ENCODE measurements at places on chromosomes 12 and 14.

DNA sequence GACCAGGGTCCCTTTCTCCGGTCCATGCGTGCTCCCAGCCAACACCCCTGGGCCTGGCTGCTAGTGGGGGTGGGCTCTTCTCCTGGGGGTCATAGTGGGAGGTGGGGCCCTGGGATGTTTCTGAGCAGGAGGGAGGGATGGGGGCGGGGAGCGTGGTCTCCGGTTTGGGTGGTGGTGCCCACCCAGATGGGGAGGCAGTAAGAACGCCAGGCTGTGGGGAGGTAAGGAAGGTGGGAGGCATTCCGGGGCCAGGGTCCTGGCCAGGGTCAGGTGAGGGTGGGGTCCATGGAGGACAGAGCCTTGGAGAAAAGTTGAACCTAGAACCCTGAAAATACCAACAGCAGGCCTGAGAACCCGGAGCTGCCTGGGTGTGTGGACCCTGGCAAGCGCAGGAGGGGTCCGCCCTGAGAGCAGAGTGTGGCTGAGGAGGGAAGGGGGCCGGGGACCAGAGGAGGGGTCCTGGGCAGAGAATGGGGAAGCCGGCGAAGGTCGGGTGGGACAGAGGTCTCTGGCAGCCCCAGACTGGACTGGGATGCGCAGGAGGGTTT lies 5.7 kb downstream of the CRIP2 start:
- DNase-seq = no peak

DNA sequence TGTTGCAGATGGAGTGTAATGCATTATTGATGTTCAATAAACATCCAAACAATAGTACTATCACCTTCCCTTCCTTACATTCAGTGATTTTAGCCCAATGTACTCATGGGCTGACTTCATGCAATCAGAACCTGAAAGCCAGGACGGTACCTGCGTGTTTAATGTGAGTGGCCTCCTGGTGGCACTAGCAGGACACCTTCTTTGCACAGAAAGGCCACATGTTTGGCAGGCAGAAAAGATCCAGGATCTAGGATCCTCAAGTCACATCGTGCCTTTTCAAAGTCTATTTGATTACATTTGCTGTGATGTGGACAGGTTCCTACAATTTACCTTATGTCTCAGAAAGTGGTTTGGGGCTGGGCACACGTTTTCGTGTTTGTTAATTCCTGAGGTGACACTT lies 82.9 kb downstream of the NEDD1 start:
- DNase-seq = peak; percentile 44

DNA sequence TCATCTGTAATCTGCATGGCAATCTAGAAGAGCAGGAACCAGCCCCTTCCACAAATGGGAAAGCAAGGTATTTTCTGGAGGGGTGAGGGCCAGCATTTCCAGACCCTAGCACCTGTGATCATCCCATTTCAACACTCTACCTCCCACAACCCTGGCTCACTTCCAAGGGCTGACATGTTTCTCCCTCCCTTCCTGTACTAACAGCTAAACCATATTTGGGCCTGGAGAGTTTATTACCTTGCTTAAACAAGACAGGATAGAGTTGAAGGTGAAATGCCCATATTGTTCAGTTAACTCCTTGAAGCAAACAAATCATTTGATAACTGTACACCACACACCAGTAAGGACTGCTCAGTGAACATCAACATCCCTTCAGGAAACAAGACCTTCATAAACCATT lies 158.4 kb downstream of the PPM1H start:
- DNase-seq = no peak

DNA sequence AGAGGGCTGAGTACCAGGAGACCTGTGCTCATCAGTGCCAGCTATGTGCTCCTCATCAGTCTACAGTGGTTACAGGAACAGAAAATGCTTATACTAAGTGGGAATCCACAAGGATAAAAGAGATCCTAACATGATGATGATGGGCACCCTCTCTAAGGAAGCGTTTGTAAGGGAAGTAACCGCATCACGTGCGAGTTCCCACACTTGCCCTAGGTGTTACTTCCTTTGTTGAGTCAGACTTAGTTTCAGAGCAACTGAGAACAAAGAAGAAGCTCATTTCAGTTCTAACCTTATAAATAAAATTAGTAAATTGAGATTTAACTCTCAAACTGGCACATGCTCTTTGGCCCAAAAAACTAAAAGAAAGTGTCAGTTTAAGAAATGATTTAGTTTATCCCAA lies 956.4 kb upstream of the TMEM132C start:
- no peak for DNase-seq

- no peak for DNase-seq
Observed at GRCh38 chr12:262817-263216, at the start of gene SLC6A13. Gene SLC6A13, minus strand, starts transcription at chr12:262836. Its CDS starts 2,784 bp downstream, at chr12:260052.

- DNase-seq = no peak
Observed at GRCh38 chr14:64930085-64930843, 12.3 kb downstream of the GPX2 start.

DNA sequence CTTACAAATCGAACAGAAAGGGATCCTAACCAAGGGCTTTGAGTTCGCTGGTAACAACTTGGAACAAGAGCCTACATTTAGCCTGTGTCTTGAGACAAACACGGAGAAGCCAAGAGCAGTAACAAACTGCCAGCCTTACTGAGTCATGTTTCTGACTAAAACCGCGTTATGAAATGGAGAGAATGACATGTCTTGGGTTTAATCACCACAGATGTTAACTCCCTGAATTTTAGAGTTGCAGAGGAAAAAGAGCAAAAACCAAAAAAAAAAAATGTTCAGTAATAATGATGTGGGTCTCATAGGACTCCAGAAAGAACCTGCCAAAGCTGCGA lies 1.0 kb downstream of the BLTP3B start:
- DNase-seq = peak; percentile 93

DNA sequence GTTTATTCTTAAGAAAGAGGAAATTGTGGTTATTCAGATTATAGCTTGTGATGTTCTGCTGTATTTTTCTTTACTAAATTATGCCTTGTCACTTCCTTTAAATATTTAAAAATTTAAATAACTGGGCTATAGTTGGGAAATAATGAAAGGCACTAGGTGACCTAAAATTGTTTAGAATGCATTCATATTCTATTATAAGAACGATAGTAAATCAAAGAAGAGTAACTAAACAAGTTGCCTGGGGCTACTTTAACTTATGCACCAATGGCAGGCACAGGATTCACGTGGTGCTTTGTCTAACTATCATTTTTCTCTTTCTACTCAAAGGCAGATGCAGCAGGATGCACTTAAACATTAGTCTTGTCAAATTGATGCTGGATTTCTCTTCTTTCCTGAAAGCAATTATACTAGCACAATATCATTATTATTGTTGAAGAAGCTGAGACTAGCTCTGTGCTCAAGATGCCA lies 190.7 kb upstream of the PPFIA2 start:
- no peak for DNase-seq

DNA sequence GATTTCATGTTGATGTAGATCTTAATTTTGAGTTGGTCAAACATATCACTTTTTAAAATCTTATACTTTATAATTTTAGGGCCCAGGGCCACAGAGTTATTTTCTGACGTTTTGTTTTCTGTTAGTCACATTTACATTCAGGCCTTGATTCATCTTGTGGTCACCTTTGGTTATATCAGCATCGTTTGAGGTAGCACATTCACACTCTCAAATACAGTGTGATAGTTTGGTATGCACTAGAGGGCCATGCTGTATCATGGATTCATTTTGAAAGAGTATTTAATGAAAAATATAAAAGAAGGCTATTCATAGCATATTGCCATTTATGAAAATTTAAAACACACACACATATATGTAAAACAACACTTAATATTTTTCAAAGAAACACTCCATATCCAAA lies 274.6 kb downstream of the RAD51B start:
- no peak for DNase-seq

DNA sequence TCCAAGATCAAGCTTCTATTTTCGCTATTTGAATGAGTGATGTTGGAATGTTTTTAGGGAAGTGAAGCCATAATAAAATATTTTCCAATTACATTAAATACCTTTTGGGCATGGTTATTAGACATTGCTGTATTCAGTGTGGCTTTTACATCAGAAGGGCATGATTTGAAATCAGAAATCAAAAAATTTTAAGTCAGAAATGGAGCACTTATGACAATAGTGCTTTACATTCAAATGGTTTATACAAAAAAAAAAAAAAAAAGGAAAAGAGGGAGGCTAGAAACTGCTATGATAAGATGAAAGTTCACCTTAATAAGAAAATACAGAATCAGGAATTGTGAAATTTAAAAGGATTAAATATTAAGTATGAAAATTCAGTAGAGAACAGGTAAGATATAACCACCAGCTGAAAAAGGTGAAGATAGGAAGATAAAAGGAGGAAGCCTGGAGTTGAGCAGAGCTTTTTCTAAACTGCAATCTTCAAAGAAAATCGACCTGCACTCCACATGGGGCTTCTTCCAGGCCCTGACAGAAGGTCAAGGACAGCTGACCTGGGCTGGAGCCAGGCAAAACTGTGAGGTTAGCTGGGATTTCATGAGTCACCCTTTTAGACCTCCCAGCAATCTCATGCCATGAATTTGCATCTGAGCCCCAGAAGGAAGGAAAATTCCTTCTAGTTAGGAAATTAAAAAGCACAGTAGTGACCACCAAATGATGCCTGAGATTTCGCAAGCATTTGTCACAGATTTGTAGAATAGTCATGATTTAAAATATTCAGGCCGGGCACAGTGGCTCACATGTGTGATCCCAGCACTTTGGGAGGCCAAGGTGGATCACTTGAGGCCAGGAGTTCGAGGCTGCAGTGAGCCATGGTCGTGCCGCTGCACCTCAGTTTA lies 23.4 kb upstream of the BMP4 start:
- DNase-seq = no peak

DNA sequence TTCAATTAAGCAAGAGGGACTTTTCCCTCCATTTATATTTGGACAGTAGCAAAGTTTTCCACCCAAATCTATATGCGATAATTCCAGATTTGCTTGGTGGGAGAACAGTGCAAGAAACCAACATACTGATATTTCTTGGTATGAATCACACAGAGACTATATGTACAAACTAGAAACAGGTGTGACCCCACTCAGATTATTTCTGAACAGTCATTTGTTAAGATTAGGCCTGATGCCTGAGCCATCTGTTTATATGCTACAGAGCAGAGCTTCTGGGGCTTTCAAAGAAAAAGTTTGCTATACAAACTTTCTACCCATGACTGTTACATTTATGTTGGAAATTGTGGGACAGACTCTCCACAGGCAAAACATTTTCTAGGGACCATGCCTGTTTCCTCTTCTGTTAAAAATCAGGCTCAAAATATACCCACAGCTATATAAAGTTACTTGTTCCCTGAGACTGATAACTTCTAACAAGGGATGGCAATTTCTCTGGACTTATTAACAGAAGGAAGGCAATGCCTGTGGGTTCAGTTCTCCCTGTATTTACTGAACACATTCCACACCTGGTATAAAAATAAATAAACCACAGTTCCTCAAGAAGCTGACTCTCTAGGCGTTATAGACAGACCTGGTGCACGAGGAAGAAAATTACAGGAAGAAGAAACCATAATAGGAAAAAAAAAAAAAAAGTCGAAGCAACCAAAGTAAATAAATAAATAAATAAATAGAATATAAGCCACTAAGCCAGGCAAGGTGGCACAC lies 8.0 kb downstream of the PTPN21 start:
- no peak for DNase-seq

DNA sequence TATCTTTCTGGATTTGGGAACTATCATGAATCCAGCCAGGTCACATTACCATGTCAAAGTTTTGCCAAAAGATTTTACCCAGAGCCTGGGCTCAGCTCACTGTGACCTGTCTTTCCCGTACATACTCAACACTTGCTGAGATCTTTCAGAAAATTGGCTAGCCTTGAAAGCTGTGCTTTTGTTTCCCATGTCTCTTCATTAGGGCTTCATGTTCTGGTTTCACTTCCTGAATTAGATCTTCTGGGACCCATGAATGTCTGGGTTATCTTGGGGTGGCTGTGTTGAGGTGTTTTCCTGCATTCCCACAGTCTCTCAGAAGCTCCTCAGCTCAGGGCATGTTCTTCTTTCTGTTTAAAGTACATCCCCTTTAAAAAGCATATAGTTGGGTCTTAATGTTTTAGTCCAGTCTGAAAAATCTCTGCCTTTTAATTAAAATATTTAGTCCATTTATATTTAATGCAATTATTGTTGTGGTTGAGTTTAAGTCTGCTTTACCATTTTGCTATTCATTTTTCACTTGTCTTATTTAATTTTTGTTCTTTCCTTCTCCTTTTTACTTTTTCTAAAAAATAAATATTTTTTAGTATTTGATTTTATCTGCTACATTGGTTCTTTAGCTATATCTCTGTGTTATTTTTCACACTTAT lies 242.7 kb downstream of the VRK1 start:
- peak; percentile 20 for DNase-seq

DNA sequence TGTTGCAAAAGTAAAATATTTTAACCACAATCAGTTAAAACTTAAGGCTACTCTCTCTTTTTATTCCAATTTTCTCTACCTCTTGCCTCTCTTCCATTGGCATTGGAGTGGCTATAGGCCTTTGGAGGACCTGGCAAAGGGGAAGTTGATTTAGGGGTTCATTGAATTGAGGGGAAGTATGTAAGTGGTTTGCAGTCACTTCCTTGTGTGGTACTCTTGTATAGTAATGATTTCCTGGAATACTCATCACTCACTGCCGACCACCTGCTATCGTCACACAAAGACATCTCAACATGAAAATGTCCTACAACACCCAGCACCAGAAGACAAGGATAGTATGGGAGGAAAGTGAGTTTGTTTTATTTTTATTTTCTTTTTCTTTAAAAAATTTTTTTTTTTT lies 45.7 kb upstream of the CPM start:
- peak; percentile 25 for DNase-seq

DNA sequence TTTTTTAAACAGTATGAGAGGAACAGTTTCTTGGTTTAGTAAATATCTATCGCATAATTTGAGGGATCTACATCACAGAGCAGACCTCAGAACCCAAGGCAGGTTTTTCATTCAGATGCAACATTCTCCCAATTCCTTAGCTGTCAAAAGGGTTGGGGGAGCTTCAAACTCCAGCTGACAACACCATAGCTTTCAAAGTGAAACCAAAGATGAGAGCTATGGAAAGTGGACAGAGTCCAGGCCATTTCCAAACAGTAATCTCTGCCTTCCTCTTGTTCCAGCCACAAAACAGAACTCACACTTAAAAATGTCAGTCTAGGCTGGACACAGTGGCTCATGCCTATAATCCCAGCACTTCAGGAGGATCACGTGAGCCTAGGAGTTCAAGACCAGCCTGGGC lies 87.8 kb downstream of the SPRING1 start:
- no peak for DNase-seq

Data from NB4 (cell line).